ENCODE measurements at places on chromosomes 5 and 9.

DNA sequence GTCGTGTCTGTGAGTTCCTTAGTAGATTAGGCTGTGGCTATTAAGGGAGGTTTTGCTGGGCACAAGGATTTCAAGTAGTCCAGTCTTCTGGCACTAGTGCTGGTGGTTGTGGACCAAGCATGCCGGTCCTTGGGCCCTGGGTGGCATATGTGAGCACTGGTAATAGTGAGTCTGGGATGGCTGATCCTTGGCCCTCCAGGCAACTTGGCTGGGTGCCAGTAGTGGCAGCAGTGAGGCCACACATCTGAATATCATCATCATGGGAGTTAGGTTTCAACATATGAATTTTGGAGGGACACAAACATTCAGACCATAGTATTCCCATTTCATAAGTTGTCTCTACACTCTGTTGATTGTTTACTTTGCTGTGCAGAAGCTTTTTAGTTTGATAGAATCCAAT is 25.3 kb upstream of the APBA1 start:
- DNase-seq, result no peak

- no peak for DNase-seq
Measured at GRCh38 chr9:38043931-38044623, 24.9 kb downstream of the SHB start.

GRCh38 chr5:126753227-126753626 is 23.7 kb upstream of the LMNB1 start:
- DNase-seq, result no peak

GRCh38 chr9:73775757-73776156 is 624.1 kb downstream of the ANXA1 start:
- DNase-seq, result no peak

DNA sequence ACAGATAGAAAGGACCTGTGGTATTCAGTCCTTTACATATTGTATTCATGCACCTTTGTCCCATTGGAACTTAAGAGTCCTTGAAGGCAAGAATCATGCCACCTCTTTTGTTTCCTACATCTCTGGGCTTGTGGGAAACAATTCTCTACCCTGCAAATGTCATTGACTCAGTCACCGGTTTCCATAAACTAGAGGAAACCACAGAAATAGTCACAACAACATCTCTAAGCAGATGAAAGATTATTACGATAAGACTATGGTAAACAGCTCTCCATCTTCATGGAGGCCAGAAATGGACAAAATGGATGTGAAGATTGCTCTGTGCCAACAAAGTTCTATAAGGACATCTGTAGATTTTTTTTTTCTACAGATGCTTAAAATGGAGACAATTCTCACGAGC is 165.5 kb downstream of the PIK3R1 start:
- DNase-seq, result no peak

DNA sequence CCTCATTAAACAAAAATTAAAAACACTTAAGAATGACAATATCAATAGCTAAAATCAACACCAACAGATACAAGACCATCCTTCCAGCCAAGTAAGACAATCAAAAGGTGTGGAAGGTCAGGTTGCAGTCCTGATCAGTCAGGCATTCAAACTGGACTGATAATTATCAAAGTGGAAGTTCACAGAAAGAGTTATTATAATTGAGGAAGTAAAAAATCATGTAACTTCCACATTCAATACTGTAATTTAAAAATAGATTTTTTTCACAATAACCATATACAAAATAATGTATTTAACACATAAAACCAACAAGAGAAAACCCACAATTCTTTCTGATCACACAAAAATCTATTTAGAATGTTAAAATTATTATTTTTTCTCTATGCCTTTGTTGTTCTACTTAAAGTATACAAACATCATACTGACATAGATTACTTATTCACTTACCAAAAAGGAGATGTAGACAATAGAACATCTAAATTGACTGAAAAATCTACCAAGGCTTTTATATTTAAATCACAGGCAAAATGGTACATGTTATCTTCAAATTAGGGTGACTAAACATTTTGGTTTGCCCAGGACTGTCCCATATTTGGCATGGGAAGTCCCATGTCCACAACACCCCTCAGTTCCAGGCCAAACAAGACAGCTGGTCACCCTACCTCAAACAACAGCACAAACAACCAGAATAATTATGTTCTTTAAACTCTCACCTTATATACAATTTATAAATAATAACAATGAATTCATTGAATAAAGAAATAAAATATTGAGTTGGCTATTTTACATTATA is 142.5 kb upstream of the SLC24A2 start:
- DNase-seq, result no peak

DNA sequence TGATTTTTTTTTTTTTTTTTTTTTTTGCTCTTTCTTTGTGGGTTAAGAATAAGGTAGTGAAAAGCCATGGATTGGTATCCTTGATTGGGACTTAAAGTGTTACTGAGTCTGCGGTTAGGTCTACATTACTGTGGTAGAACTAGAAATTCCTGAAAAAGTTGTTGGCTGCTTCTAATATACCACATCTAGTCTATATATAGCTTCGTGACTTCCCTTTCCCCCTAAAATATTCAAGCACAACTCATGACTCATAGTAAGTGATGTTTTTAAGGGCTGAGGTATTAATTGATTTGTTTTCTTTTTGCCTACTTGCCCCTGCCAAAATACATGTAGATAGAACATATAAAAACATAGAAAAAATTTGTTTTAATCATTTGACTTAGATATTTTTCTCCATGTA is 247.6 kb downstream of the TMEM232 start:
- no peak for DNase-seq

GRCh38 chr5:83726912-83727311 is 6.3 kb upstream of the HAPLN1 start:
- no peak for DNase-seq

DNA sequence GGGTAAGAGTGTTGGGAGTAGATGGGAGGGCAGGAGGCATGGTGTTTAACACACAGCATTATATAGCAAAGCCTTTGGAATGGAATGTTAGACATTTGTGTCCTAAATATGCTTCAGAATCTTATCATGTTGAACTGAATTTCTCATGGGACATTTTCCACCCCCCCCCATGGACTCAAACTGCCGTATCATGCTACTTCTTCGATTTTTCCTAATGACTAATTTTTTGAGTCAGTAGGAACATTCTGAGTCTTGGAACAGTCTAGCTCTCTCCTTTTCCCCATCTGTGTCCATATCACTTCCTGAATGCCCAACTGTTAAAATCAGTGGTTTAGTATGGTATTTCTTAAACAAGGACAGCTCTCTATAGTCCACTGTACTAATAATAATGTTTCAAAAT is 380.6 kb downstream of the TLE4 start:
- DNase-seq, result no peak

- no peak for DNase-seq
Measured at GRCh38 chr5:143374496-143375217, 28.8 kb downstream of the NR3C1 start.

DNA sequence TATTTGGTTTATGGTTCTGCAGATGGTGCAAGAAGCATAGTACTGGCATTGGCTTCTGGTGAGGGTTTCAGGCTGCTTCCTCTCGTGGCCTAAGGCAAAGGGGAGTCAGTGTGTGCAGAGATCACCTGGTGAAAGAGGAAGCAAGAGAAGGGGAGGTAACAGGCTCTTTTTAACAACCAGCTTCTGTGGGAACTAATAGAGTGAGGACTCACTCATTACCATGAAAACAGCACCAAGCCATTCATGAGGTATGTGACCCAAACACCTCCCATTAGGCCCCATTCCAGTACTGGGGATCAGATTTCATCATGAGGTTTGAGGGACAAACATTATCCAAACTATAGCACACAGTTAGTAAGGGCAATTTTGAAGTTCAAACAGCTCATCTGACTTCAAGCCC is 263.5 kb downstream of the TMEM38B start:
- no peak for DNase-seq

DNA sequence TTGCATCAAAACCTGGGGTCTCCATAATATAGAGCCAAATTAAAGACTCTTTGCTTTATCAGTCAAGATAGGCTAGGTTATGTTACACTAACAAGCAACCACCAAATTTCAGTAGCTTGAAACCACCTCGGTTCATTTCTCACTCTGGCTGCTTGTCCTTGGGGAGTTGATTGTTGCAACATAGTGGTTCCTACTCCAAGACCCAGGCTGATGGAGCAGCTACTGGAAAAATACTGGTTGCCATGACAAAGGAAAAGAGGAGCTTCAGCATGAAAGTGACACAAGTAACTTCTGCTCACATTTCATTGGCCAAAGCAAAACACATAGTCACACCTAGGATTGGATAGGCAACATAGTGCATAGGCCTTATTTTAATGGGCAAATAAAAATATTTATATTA is 18.5 kb upstream of the RCL1 start:
- no peak for DNase-seq

GRCh38 chr5:959581-960531 is 48.7 kb upstream of the NKD2 start:
- peak; percentile 24 for DNase-seq

- no peak for DNase-seq
Measured at GRCh38 chr5:10069637-10070313, 179.9 kb downstream of the ATPSCKMT start.

- DNase-seq, result no peak
Measured at GRCh38 chr9:36559036-36559695, 13.5 kb upstream of the MELK start.

GRCh38 chr5:115772731-115773475 is 43.6 kb downstream of the CDO1 start:
- no peak for DNase-seq

DNA sequence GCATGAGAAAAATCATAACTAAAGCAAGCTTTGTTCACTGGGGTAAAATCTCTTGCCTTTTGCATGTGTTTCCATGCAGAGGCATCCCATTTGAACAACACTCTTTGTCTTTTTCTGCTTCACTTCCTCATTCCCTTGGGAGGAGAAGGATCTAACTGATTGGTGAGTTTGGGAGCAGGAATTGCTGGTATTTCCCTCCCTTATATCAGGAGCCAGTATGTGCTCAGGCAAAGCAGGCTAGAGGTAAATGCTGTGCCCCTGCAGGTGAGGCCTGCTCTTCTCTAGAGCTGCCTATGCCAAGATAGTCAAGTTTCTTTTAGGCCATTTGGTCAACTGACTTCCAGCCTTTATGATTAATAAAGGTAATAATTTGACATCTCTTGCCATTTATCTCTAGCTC is 179.9 kb downstream of the COX7C start:
- no peak for DNase-seq

DNA sequence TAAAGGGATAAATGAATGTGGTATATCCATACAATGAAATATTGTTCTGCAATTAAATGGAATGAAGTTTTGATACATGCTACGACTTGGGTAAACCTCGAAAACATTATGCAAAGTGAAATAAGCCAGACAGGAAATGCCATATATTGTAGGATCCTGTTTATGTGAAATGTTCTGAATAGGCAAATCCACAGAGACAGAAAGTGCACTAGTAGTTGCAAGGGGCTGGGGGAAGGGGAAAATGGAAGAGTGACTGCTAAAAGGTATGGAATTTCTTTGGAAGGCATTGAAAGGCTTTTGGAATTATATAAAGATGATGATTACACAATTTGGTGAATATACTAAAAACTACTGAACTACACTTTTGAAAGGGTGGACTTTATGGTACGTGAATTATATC is 97.0 kb downstream of the FOXD1 start:
- DNase-seq, result no peak

DNA sequence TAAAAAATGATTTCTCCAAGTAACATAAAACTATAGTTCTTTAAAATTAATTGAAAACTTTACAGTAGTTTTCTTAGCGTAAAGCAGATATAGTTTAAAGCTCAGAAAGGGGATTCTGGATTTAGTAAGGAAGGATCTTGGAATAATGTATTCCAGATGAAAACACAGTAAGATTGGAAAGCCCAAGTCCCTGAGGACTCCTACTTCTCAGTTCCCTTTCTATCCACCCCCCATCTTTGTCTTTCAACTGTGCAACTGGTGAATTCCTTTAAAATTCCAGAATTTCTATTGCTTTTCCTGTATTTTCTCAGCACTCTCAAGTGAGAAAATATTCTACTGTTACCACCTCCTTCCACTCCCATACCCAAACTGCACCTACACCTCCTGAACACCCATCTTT is 184.5 kb upstream of the FBN2 start:
- no peak for DNase-seq

DNA sequence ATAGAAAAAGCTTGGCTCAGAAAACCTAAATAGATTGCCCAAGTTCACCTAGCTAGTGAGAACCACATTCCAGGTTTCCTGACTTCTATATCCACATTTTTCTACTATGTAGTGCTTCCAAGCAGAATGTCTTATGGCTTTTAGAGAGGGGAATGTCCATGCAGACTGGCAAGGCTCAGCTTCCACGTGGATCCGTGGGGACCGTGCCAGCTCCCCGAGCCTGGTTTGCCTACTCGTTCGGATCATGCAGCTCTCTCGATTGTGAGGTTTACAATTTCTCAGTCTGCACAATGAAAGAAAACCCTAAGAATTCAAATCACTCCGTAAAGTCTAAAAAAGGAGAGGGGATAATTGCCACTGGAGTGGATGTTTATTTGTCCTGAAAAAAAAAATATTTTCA is 256.5 kb upstream of the NR4A3 start:
- DNase-seq, result no peak

DNA sequence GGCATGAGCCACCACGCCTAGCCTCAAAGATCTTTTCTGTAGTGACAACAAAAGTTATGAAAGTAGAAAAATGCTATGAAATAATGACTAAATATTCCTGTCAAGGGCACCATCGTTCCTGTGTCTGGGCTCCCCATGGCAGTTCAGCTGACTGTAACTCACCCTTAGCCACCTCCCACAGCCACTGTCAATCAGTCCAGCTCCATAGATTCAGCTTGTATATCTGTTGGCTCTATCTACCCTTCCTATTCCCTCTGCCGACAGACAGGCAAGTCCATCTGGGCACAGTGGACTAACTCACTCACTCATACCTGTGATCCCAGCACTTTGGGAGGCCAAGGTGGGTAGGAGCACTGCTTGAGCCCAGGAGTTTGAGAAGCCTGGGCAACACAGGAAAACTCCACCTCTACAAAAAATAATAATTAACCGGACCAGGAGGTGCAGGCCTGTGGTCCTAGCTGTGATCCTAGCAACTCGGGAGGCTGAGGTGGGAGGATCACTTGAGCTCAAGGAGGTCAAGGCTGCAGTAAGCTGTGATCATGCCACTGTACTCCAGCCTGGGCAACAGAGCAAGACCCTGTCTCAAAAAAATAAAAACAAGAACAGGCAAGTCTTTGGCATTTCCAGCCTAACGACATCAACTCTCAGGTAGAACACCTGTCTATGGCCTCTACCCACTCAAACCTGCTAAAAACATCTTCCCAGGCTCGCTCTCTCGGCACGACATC is 6.2 kb downstream of the CAMSAP1 start:
- no peak for DNase-seq

GRCh38 chr5:175805256-175806011 is 65.9 kb upstream of the CPLX2 start:
- no peak for DNase-seq

DNA sequence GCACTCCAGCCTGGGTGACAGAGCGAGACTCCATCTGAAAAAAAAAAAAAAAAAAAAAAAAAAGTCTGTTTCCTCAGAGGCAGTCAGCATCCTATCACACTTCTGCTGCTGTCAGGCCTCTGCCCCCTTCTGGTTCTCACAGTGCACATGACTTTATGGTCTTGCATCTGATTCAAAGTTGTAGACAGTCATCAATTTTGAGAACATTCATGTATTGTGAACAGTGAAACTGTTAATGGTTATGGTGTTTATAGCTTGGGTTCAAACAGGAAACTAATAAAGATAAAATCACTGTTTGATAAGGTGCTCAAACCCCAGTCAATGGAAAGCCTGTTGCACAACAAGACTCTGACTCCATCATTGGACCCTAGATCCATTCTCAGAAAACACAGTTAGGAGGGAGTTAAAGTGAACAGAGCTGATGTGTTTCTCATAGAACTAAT is 61.4 kb downstream of the FOXD1 start:
- DNase-seq, result no peak
